Erythroblast (primary cell): ENCODE measurements at places on chromosomes 16 and 17.

DNA sequence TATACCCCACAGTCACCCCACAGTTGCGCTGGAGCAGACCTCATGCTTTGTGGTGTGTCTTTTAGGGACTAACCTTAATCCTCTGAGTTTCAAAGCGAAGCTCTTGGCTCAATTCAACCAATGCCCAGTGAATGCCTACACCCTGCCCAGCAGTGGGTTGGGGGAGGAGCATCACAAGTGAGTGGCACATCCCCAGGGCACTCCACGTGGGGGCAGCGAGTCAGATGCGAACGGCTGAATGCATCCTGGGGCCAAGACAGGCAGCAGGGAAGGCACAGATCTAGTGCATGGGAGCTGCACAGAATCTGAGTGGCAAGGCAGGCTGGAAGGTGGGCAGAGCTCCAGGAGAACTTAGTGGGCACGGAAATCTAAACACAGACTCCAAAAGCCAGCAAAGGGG, 39.2 kb downstream of the IFT140 start:
- no peak for DNase-seq

DNA sequence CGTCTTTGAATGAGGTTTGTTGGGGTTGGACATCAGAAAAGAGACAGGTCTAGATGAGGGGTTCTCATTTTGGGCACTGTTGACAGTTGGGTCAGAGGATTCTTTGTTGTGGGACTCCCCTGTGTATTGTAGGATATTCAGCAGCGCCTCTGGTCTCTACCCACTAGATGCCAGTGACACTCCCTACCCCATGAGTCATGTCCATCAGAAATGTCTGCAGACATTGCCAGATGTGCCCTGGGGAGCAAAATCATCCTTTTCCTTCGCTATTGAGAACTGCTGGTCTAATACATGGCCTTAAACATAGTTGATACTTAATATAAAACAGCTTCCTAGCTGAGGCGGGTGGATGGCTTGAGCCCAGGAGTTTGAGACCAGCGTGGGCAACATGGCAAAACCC, 3.1 kb downstream of the ABAT start:
- DNase-seq, result no peak

DNA sequence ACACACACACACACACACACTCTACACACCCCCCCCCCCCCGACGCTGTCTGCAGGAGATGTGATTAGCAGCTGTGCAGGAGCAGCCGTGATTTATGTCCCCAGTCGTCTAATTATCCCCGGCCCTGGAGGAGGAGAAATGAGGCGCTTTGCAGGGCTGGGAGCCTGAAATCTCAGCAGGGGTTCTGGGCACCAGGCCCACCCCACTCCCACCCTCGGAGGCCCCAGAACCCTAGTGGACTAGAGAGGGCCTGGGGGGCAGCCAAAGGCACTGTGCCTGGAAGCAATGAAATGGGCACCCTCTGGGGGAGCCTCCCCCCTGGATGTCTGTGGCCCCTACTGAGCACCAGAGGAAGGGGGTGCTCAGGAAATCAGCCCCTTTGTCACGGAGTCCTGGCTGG, 134.2 kb upstream of the CIBAR2 start:
- DNase-seq, result no peak

DNA sequence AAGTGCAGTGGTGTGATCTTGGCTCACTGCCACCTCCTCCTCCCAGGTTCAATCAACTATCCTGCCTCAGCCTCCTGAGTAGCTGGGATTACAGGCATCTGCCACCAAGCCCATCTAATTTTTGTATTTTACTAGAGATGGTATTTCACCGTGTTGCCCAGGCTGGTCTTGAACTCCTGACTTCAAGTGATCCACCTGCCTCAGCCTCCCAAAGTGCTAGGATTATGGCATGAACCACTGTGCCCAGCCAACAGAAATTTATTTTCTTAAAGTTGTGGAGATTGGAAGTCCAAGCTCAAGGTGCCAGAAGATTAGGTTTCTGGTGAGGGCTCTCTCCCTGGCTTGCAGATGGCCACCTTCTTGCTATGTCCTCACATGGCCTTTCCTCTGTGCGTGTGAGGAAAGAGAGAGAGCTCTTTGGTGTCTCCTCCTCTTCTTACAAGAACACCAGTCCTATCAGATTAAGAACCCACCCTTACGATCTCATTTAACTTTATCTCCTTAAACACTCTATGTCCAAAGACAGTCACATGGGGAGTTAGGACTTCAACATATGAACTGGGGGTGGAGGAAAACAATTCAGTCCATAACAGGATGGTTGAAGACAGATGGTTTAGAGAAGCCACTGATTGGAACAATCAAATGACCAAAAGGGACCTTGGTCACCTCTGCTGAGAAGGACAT, 31.8 kb downstream of the C16orf82 start:
- DNase-seq, result no peak

- no peak for DNase-seq
Observed at GRCh38 chr17:15659663-15660062, 24.4 kb downstream of the TRIM16 start.

- no peak for DNase-seq
Observed at GRCh38 chr17:74082886-74083285, 120.6 kb upstream of the RPL38 start.

GRCh38 chr17:44350733-44351226, 5.7 kb downstream of the GRN start:
- peak; percentile 86 for DNase-seq

DNA sequence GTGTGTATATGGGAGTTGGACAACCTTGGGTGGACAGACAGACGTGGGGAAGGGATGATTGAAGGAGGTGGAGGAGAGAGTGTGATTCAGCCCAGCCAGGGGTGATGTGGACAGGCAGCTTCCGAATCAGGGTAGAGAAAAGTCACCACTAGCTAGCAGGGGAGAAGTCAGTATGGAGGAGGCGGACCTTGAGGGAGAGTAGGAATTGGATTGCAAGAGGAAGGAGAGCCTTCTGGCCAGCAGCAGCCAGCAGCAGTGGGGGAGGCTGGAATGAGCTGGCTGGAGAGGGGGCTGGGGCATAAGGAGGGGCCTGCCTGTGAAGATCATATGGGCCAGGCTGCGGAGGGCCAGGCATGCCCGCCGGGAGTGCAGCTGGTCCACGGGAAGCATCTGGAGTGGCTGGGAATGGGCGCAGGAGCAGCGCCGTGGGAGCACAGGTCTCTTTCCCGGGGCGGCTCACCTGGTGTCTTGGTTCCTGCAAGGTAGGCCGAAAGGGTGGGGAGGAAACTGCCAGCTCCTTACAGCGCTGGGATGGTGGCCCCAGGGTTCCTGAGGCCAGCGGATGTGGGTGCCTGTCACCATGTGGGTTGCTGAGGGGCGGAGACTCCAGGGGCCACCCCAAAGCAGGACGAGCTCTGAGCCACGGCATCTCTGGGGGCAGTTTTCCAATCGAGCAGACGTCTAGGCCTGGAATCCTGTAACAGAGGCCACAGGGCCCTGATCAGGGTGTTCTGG, 235.3 kb downstream of the SEC14L1 start:
- no peak for DNase-seq

- no peak for DNase-seq
Observed at GRCh38 chr16:58276346-58276951, 18.4 kb downstream of the PRSS54 start.

- no peak for DNase-seq
Observed at GRCh38 chr16:48497932-48498768, 111.8 kb downstream of the N4BP1 start.

DNA sequence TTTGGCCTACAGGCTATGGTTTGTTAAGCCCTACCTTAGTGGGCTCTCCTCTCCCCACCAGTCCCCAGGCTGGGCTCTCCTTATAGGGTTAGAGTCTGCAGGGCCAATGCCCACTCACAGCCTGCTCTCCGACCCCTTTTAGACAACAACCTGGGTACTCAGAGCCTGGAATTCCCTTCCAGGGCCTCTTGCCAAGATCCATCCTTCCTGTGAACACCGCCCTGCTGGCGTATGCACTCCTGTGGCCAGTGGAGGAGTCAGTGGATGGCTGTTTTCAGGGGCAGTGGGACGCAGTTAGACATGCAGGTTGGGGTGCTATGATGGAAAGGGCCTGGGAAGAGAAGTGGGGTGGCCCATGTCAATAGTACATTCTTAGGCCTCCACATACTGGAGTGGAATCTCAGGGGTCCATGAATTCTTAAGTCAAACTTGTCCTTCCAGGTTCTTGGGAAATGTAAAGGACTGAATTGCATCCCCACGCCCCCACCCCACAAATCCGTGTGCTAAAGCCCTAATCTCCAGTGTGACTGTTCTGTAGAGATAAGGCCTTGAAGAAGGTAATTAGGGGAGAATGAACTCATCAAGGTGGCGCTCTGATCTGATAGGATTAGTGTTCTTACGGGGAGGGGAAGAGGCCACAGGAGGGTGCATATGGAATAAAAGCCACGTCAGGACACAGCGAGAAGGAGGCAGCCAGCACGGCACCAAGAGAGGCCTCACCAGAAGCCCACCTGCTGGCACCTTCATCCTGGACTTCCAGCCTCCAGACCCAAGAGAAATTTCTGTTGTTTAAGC, 81.6 kb upstream of the CACNG5 start:
- DNase-seq, result no peak

DNA sequence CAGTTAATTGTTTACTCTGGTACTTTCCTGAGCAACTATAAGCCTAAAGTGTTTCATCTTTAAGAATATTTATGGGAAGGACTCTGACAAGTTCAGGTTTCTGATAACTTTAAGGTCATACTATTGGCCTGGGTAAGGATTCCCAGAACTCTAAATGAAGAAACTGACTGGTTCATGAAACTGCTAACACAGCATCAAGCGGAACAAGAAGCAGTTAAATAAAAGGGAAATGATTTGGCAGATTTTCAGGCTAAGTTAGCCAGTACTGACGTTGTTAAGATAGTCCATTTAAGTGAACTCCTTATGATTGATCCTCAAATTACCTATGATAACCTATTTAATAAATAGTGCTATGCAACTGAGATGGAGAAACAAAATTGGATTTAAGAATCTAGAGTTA, 101.6 kb upstream of the CES5A start:
- no peak for DNase-seq

DNA sequence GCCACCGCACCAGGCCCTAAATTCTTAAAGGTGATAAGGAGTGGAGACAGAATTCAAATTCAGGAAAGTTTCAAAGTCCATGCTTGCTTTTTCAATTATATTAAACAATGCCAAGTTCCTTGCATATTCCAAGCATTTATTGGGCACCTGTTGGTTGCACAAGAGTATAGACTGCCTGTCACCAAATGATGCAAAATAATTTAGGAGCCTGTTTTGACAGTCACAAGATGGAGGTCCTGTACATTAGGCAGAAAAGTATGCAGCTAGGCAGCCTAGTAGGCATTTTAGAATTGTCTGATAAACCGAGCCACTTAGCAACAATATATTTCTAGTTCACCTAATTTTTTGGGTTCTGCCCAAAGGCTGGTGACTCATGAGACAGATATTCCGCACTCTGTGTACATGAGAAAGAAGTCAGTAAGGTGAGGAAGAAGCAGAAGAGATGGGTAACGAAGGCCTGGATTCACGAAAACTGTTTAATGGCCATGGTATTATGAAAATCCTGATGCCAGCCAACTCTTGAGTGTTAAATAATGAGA, 7.3 kb downstream of the ACACA start:
- no peak for DNase-seq

GRCh38 chr16:74556375-74556922, 50.5 kb downstream of the GLG1 start:
- no peak for DNase-seq

DNA sequence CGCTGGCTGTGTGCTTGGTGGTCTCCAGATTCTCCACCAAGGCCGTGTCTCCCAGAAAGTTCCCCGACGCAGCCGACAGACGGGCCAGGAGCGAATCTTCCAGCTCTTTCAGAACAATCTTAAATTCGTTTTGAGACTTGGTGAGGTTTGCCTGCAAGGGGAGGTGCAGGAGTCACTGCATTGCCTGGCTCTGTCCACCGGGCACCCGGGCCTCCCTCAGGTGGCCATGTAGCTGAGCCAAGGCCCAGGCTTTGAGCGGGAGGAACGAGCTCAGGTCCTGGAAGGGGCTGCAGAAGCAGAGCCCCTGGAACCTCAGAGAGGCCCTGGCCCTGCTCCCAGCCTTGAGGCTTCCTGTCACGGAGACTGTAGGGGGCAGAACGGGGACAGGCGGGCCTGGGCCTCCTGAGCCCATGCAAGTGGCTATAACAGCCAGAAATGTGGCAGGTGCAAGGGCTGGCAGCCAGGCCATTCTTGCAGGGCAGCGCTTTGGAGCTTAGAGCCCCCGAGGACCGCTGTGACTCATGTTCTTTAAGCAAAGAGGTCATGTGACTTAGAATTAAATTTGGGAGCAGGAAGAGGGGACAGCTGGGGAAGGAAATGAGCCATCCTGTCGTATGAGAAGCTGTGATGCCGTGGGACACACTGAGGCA, 72.4 kb downstream of the PGS1 start:
- no peak for DNase-seq

GRCh38 chr16:23122144-23122543, 27.1 kb downstream of the USP31 start:
- DNase-seq, result no peak

DNA sequence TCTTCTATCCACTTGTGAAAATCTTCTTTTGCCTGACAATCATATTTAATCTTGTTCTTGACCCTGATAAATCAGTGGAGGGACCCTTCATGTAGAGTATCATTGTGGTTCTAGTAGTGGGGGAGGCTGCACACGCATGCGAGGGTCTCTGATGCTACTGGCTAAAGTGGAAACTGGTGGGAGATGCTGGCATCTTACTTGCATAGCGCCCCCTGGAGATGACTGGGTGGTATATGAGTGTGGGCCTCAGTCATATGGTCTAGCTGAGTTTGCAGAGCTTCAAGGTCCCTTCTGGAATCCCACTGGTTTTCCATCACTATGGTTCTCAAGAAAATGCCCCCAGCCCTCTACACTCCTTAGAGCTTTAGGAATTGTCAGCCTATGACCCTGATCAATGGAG, 236.4 kb upstream of the AXIN2 start:
- peak; percentile 15 for DNase-seq

- DNase-seq, result peak; percentile 92
Observed at GRCh38 chr17:27579897-27580321, 51.1 kb upstream of the LGALS9 start.

GRCh38 chr17:8057691-8058114, 18.8 kb downstream of the ALOX15B start:
- peak; percentile 80 for DNase-seq

- peak; percentile 51 for DNase-seq
Observed at GRCh38 chr16:17397499-17397891, 73.3 kb downstream of the XYLT1 start.

- DNase-seq, result no peak
Observed at GRCh38 chr16:81241706-81242105, 3.2 kb downstream of the BCO1 start.

DNA sequence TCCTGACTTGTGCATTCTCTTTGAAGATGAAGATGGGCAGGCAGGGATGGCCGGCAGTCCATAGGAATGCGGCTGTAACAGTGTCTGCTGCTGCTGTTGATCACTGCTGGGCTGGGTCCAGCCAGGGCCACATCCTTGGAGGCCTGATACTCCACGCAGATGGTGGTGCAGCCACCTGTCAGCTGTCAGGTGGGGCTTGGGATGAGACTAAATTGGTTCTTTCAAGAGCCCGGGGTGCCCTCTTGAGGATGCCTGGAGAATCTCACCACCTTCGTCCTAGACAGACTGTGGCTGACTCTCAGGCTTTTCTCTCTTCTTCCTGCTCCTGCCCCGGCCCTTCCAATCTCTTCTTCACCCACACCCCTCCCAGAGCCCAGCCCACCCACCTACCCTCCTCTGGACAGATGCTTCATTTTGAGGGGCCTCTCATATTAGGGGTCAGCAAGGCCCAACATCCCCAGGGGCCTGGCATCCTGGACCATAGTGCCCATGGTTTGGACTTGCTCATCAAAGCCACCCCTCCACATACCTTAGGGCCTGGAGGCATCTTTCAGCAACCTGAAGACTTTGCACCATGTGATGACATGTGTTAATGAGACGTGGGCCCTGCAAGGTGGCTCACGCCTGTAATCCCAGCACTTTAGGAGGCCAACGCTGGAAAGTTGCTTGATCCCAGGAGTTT, 19.1 kb downstream of the OSBPL7 start:
- DNase-seq, result peak; percentile 35

GRCh38 chr16:8948069-8948593, 15.6 kb downstream of the USP7 start:
- DNase-seq, result no peak
